ENCODE measurements at places on chromosomes 1 and 21.

DNA sequence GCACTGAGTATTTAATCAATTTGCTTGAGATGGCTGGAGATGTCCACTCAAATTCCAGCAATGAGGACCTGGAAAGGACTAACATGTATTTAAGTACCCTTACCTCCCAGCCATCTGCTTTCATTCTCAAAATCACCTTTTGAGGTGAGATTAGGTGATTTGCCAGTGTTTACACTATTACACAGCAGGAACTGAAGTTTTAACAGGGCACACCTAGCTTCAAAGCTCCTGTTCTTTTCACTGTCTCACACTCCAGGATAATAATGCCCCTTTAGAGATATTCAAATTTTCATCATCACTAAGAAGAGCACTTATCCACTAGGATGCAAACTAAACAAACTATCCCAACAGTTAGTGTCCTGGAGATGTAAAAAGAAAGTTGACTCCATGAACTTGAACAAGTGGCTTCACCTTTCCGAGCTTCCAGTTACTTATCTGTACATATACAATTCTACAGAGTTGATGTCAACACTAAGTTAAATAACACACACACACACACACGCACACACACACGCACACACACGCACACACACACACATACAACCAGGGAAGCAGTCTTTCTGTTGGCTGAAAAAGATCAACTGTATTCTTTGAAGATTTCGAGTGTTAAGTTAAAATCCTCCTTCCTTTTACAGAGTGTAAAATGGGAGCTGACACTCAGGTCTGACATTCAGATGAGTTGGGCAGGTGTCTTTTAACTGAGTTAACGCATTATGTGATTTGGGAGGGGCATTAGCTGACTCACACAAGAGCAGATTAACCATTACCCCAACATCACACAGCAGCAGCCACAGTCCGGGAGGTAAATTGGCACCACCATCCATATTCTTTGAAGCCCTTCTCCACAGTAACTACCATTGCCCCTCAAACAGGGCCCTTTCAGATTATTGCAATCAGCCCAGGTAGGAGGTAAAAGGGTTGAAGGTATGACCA is 15.5 kb upstream of the JAK1 start:
- no peak for DNase-seq

GRCh38 chr1:245621589-245621988 is 466.8 kb downstream of the KIF26B start:
- no peak for DNase-seq

DNA sequence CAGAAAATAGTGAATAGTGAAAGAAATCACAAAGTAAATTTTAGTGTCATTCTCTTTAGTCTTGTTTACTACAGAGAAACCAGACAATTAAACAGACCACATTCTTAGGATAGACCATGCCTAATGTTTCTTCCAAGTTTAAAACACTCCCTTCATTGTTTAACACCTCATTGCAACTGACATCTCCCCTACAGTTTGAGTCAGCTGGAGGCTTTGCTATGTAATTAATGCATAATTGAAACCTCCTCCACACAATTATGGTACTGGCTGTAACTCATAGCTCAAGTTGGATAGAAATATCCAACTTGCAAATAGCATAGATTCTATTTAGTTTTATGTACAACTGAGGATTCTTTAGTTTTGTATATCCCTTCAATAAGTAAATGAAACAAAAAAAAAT is 35.2 kb upstream of the B3GALT2 start:
- no peak for DNase-seq

GRCh38 chr1:243731301-243731891 is 118.6 kb downstream of the AKT3 start:
- no peak for DNase-seq

GRCh38 chr1:109640285-109640865 is 15.5 kb upstream of the GSTM4 start:
- DNase-seq: peak; percentile 69

- DNase-seq: no peak
Observed at GRCh38 chr1:188295157-188295556, 1466.4 kb downstream of the PLA2G4A start.

- DNase-seq: no peak
Observed at GRCh38 chr1:28578696-28579218, 13.3 kb upstream of the RAB42 start.

- DNase-seq: no peak
Observed at GRCh38 chr21:41583274-41583790, 75.4 kb upstream of the TMPRSS2 start.

DNA sequence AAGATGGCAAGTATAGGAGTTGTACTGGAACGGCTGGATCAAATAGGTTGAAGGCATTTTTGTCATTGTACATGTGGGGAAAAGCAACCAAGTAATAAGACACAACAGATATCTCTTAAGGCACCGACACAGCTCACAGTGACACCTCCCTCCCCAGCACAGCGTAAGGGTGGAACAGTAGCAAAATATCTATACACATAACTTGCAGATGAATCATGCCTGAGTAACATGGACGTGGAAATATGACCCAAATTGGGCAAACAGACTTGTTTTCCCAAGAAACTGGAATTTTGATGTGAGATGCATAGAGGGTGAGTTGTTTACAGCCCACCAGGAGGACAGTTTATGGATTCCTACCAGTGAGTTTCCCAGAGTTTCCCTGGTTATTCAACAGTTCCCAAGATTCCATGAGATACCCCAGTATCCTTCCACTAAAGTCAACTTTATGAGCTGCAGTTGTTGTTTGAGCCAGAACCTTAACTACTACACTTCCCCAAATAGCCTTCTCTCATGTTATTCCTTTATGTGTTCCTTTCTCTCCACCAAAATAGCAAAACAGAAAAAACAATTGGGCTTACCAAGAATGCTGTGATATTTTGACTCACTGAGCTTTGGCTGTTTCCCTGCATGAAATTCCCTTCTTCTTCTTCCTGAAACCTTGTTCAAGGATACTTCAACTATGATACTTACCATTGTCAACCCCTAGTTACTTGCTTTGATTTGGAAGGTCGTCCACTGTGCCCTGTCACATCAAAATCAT is 7.1 kb upstream of the DR1 start:
- peak; percentile 46 for DNase-seq

DNA sequence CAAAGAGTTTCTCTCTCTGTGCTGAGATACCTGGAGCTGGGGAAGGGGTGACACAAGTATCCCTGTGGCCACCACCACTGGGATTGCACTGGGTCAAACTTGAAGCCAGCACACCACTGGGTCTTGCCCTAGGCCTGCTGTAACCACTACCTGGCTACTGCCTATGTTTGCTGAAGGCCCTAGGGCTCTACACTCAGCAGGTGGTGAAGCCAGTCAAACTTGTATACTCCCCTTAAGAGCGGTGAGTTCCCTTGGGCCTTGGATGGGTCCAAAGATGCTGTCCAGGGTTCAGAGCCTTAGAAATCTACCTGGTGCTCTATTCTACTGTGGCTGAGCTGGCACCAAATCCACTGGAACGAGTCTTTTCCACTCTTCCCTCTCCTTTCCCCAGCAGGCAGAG is 47.0 kb upstream of the WDR26 start:
- no peak for DNase-seq

DNA sequence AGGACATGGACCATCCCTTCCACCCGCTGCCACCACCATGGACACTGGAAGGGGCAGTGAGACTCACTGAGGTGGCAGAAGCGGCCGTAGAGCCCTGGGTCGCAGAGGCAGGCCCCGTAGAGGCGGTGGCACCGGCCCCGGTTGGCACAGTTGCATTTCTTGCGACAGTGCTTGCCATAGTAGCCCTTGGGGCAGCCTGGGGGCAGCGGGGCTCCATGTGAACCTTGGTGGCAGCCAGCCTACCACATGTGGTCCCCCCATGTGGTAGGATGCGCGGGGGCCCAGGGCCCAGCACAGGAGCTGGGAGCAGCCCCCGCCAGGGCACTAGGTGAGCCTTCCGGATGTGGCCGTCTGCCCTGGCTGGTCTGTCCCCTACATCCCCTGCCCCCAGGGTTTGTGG is 51.6 kb downstream of the ARHGEF16 start:
- DNase-seq: no peak

DNA sequence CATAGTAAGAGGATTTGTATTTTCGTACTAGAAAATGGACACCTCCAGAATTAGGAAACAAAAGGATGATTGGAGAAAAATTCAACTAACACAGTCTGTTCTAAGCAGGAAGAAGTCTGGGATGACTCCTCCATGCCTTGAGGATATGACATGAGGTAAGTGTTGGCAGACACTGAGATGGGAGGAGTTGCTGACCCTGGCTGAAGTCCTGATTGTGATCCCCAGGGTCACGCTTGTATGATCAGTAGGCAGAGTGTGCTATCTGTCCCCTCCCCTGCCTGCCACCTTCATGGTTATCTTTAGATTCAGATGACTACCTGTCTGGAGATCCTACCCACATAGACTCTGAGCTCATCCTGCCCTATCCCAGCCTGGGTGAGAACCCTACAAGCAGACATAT is 249.1 kb downstream of the C1orf94 start:
- DNase-seq: no peak

DNA sequence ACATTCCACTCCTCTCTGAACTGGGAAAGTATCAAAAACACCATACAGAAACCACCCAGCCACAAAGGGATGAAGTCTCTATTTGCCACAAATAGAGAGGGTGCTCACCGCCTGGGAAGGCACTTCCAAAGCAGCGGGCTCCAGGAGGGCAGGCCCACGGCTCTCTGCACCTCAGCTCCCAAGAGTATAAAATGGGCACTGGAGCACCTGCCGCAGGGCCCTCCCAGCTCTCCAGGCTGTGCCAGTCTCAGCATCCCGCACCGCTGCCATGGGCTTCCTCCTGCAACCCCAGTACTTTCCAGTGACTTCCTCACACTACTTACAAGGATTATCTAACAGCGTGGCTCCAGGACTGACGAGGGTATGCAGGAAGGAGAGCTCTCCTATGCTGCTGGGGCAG is 14.4 kb downstream of the C2CD2 start:
- no peak for DNase-seq

GRCh38 chr1:48194801-48195200 is 27.7 kb upstream of the SLC5A9 start:
- DNase-seq: no peak

DNA sequence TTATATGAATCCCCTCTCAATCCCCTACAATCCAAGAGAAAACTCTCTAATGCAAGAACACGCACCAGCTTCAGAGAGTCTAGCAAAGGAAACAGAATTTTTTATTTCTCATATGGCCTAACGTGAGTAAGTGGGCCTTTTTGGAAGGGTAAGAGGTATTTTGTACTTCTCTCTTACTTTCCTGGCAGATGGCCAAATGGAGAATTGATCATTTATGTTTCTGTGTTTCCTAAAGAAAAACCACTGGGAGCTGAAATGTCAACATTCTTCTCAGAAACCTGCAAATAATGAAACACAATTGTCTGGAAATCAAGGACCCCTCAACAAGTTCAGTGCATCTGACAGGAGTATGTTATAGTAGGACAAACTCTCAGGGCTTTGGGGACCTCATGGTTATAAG is 176.4 kb upstream of the C8B start:
- no peak for DNase-seq

GRCh38 chr1:168783458-168784210 is 54.6 kb upstream of the DPT start:
- DNase-seq: no peak

DNA sequence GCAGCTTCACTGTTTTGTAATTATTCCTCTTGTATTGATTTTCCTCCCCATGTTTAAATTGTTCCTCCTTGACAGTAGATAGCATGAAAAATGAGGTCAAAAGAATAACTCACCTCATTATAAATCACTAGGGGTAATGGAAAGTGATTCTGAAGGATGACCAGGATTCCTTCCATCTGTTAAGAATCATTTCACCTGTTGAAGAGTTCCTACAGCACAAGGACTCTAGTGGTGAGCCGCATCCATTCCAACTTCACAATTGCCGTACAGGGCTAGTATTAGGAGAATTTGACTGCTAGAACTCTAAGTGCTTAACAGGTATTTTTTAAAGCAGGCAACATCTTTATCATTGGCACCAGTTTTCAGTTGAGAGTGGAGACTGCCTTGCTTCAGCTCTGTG is 13.7 kb downstream of the PPP1R12B start:
- no peak for DNase-seq

DNA sequence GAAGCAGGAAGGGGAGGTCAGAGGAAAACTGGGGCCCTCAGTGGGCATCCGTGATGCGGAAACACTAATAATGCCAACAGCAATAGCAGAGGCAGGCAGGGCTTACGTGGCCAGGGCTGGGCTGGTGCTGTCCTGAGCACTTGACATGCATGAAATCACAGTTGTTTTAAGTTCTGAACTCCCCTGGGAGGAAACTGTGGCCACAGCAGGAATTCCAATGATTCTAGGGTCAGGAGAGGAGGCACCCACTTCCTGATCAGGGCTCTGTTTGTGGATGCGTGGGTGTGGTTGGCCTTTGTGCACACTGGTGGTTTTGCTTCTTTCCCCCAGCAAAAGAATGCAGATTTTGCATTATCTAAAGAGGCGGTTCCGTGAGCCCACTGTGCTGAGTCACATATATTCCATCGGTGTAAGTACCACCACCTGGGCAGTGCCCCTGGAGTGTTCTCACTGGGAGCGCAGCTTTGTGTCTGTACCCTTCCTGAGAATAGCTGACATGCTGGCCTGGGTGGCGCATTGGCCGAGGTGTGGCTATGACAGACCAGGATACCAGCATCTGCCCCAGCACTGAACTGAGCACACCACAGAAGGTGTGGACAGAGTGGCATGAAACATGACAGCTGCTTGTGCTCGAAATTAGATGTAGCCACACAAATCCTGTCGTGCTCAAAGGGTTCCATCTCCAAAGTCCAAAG is 71.0 kb downstream of the PDE9A start:
- DNase-seq: peak; percentile 95

DNA sequence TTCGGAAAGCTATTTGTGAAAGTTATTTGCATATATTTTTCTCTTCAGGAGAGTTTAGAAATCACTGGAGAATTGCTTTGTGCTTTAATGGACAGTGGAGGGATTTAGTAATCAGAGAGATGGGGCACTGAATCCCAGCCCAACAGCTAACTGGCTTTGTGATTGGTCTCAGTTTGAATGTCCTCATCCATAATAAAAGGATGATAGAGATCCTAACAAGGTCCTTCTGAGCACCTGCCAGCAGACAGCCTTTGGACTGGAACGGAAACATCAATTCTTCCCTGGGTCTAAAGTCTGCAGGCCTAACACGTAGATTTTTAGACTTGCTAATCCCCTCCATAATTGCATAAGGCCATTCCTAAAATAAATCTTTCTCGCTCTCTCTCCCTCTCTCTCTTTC is 112.0 kb upstream of the ADAMTS5 start:
- DNase-seq: no peak

GRCh38 chr1:229263254-229263653 is 7.7 kb upstream of the RAB4A start:
- DNase-seq: no peak

Data from H54 (cell line).